HT-29 (cell line): ENCODE measurements at places on chromosomes 1 and 21.

- no peak for DNase-seq
Measured at GRCh38 chr1:54337928-54338327, 68.3 kb downstream of the SSBP3 start.

DNA sequence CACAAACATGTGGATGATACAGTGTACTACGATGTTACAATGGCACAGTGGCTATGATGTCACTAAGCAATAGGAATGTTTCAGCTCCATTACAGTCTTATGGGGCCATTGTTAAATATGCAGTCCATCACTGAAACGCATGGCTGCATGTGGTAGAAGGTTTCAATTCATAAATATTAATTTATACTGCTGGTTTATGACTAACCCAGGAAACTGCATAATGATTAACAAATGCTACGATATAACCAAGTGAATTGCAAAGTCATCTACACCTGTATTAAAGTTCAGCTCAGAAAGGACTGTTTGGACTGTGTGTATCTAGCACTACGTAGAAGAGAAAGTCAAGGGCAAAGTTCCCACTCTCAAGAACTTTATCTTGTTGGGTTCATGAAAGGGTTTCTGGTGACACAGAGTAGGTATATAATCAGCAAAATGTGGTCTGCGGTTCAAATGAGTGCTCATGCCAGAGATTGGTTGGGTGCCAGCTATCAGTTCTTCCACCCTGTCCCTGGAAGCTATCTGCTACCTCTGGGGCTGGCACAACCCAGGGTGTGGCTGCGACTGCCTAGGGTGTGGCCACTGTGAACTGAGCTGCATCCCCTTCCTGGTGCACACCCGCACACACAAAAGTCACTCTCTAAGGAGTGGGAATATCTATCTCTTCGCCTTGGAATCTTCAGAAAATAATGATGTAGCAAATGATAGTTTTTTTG, 14.8 kb downstream of the MGST3 start:
- peak; percentile 17 for DNase-seq

DNA sequence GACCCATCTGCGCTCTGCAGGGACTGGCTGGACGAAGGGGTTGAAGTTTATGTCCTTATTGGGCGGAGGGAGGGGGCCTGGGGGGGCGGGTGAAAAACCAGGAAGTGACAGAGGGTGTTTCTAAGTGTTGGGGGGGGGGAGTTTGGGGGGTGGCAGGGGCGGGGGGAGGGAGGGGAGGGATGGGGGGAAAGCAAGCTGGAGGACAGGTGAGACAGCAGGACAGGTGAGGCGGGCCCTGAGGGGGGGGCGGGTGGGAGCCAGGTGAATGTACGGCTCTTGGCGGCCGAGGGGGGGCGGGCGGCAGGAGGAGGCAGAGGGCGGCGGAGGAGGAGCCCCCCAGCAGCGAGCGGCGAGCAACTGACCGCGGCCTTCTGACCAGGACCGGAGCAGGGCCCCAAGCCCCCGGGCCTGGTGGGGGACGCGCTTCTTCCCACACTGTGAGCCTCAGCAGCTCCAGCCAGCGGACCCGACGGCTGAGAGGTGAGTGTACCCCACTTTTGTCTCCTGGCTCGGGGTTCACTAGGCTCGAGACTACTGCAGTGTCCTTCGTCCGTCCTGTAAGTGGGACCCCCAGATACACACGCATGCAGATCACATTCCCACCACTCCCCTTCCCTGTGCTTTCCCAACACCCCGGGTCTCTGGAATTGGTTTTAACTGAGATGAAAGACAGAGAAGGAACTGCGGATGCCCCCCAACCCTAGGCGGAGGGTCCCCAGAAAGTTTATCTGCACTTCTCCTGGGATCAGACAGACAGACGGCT, at the start of gene ZBTB7B:
Gene ZBTB7B, plus strand, starts transcription at position 339 of the 763 bp plus-strand sequence. CDS start 11,859 bp downstream, outside the sequence.
- peak; percentile 48 for DNase-seq

DNA sequence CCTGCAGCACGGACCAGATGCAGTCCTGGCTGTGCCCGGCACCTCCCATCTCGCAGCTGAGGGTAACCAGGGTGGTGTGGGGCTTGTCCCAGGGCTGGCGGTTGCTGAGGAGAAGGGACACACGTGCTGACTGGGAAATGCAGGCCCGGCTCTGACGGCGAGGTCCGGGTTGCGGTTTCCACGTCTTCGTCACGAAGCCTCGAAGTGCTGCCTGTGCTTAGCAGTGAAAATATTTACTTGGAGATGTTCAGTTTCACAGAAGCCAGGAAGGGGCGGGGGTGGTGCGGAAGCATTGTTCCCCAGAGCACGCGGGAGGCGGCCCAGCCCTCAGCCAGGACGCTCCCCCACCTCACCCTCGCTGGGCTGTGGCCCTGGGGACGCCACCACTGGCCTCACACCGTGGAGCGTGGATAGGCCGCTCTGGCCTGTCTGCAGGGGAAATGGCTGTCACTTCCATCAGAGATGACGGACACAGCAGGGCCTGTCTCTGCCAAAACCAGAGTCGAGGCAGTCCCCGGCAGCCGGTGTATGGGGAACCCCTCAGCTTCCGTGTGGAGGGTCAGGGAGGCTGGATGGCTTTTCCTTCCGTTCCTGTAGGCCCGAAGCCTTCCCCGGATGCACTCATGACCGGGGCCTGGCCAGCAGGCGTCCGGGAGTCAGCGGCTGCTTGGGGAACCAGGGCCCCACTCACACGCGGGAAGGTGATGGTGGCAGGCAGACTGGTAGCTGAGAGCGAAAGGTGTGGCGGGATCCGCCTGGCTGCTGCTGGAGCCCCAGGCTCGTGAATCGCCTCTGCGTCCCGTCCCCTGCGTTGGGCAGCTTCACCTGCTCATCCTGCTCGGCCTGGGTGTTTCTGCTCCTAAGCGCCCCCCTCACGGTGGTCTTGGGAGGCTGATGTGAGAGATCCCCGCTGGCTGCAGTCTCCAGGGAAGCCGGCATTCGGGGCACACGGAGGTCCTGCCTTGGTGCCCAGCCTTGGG, 14.7 kb upstream of the POFUT2 start:
- DNase-seq, result no peak

DNA sequence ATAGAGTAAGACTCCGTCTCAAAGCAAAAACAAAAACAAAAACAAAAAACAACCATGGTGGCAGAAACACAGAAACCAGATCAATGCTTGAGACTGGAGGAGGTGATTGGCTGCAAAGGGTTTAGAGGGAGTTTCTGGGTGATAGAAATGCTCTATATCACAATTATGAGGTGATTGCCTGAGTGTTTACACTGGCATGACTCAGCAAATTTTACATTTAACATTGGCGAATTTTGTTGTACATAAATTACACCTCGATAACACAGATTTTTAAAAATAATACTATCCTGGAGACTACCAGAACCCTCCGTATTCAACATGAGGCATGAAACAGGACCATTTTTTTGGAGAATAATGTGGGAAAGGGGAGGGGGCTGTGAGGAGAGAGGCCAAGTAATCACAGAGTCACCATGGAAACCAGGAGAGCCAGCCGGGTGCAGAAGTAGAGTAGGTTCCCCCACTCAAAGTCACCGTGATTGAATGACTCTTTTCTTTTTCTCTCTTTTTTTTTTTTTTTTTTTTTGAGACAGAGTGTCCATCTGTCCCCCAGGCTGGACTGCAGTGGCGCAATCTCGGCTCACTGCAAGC, 24.3 kb downstream of the HEYL start:
- no peak for DNase-seq

- no peak for DNase-seq
Measured at GRCh38 chr1:176522310-176522845, 59.4 kb downstream of the PAPPA2 start.

DNA sequence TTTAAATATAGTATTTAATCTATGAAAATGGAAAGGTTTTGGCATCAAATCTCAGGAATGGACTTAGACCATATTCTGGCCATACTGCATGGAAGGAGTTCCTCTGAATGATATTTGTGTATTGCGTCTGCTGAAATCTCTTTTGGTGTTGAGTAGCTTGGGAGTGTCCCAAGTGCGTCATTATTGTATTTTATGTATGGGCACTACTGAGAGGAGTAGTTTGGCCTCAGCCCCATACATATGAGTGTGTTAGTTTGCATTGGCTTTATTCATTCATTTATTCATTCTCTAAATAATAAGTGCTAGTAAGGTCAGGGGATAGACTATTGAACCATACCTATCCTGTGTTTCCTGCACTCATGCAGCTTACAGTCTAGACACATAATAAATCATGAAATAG, 46.6 kb downstream of the CENPF start:
- no peak for DNase-seq

DNA sequence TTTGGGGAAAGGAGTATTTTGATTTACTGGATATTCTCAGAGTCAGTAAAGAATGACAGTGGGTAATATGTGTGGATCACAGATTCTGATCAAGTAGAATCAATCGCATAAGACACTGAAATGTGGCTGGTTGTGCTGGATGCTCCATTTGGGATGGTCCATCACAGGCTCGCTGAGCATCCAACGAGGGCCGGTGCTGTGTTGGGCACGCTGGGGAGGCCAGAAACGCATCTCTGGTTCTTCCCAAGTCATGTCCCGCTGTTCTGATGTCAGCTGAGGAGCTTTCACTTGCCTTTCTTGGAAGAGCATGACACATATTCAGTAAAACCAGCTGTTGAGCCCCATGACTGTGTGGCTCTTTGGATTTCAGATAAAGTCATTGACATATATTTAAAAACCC, 72.0 kb downstream of the UMODL1 start:
- no peak for DNase-seq

- no peak for DNase-seq
Measured at GRCh38 chr1:47870480-47870879, 126.7 kb downstream of the TRABD2B start.

DNA sequence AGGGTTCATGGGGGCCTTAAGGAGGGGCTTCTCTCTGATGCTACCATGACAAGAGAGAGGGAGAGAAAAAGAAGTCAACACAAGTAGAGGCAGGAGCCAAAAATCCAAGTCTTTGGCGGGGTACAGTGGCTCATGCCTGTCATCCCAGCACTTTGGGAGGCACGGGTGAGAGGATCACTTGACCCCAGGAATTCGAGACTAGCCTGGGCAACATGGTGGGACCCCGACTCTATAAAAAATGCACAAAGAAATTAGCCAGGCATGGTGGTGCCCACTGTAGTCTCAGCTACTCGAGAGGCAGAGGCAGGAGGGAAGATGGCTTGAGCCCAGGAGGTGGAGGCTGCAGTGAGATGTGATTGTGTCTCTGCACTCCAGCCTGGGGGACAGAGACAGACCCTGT, 8.7 kb downstream of the PLA2G5 start:
- DNase-seq, result no peak

DNA sequence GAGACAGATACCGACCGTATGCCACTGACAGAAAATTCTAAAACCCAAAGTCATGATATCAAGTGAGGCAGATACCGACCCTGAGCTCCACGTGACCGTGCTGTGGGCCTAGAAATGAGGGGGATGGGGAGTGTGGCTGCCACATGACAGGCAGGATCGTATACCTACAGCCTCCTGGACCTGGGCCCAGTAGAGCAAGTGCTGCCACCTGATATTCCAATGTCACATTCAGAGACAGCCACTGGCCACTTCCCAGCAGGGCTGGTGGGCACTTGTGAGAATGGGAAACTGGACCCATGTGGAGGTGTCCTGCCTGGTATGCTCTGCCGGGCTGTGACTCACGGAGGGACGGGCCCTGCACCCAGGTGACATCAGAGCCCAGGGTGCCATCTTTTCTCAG, 44.6 kb upstream of the CLDN14 start:
- no peak for DNase-seq

DNA sequence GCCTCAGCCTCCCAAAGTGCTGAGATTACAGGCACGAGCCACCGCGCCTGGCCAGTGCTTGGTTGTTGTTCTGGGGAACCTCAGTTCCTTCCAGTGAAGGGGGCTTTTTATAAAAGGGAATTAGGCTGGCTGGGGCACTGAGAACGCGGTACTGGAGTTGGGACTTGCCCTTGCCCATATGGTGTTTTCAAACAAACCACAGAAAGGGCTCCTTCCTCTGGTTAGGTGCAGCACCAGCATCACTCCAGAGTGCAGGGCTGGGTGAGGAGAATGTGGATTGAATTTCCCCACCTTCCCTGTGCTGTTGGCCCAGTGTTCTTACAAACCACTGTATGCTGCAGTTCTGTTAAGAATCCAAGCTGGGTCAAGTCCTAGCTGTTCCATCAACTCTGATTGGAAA, 5.3 kb downstream of the MAN1C1 start:
- no peak for DNase-seq

GRCh38 chr1:110677526-110677925, 2.8 kb upstream of the KCNA3 start:
- DNase-seq, result no peak

DNA sequence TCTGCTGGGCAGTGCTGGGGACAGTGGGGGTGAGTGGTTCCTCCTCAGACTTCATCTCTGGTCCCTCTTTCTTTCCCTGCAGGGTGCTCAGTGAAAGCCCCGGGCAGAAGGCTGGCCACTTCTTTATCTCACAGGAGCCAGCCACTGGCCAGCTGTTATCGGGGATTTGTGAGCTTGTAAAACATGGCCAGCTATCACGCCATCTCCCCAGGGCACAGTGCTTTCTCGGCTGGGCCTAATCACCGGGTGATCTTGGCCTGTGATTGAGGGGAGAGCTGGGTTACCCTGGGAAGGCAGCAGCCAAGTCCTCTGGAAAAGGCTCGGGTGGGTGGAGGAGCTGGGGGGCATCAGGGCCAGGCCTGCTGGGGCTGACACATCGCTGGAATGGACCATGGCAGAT, 83.0 kb downstream of the IGSF21 start:
- DNase-seq, result no peak

GRCh38 chr1:3727042-3727824, 25.0 kb upstream of the CCDC27 start:
- no peak for DNase-seq

DNA sequence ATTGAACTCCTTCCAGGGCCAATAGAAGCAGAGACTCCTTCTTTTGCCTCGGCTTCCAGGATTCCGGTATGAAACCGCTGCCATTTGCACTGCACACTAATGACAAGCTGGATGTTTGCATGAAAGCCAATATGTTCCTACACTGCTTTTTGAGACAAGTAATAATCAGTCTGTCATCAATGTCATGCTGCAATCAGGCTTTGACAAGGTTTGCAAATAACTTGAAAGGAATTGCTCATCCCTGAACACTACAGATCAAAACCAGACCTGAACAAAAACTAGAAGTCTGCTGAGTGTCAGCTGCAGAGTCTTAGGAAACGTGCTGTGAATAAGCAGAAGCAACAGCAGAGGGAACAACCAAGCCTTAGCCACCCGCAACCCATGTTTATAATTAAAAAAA, 720.7 kb upstream of the CXADR start:
- no peak for DNase-seq

GRCh38 chr1:232715154-232715553, 85.2 kb upstream of the SIPA1L2 start:
- DNase-seq, result no peak

DNA sequence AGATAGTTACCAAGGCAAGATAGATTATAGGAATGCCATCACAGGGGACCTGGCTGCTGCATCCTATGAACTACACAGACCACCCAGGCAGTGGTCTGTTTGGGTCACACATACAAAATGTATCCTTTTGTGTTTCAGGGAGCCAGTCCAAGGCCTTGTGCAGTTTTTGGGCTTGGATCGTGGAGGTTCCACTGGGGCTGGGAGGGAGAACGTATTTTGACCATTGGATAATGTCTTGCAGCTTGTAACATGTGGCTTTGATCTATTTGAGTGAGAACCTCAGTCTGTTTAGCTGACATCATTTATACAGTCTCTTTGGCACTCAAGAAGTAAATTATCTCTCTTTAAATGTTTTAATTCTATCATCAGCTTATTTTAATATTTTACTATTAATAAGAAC, 147.3 kb downstream of the DUSP10 start:
- no peak for DNase-seq

- no peak for DNase-seq
Measured at GRCh38 chr1:231124746-231125145, 37.1 kb upstream of the TRIM67 start.

GRCh38 chr1:93616996-93617669, 64.5 kb downstream of the BCAR3 start:
- peak; percentile 51 for DNase-seq
